ENCODE measurements at places on chromosomes 4 and X.

DNA sequence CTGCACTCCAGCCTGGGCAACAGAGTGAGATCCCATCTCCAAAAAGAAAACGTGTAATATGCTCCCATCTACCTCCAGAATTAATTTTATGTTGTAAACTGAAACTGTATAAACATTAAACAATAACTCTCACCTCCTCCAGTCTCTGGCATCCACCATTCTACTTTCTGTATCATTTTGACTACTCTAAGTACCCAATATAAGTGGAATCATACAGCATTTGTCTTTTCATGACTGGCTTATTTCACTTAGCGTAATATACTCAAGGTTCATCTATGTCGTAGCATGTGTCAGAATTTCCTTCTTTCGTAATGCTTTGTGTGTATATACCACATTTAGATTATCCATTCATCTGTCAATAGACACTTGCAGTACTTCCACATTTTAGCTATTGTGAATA is 20.6 kb downstream of the F8 start:
- no peak for DNase-seq

GRCh38 chr4:89837993-89838390 is 1.0 kb upstream of the SNCA start:
- DNase-seq, result no peak

- no peak for DNase-seq
Measured at GRCh38 chrX:68490644-68491043, 8.2 kb upstream of the YIPF6 start.

GRCh38 chr4:108941904-108942430 is 179.1 kb upstream of the ETNPPL start:
- no peak for DNase-seq

DNA sequence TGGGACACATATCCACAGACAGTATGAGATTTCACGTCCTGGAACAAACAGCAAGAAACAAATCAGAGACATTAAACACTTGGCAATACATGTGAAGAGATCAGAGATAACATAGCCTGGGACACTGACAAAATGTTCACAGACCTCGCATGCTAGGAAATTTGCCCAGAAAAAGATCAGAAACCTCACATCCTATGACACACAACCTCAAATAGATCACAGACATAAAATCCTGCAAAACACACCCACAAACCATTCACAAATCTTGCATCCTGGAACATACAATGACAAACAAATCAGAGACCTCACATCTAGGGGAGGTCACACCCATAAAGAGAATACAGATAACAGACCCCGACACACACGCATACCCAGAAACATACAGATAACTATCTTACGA is 18.0 kb downstream of the SUV39H1 start:
- no peak for DNase-seq

DNA sequence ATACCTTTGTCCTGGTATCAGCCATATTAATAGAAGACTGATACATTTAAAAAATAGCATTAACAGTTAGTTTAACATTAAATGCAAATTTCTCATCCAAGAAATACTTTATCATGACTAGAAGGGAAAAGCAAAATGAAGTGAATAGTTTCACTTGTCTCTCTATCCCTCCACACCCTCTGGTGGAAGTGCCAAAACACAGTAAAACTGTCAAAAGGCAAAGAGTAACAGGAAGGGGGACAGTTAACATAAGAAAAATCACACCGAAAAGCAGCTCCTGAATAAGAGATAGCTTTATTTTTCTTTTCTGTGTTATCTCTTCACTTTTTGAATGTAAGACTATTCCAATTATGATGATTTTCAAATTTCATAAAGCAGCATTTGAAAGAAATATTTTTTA is 187.2 kb downstream of the FBXW7 start:
- DNase-seq, result no peak

- no peak for DNase-seq
Measured at GRCh38 chrX:79413963-79414362, 46.8 kb upstream of the ITM2A start.

DNA sequence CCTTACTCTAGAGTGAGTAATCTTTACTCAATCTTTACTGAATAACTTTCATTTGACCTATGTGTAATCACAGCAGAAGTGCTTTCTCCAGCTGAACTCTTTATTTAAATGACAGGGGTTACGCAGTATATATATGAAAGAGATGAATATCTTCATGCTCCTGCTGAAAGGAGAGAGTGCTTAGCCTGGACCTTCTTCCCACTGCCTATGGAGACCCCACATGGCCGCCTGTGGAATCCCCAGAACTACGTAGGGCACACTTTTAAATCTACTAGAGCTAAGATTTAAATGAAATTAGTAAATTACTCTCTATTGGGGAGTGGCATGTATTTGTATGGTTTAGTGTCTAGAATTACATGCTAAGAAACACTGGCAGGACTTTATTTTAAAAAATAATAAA is 391.2 kb downstream of the ANKRD50 start:
- DNase-seq, result no peak

- DNase-seq, result no peak
Measured at GRCh38 chr4:25283948-25284347, 28.6 kb upstream of the ZCCHC4 start.

DNA sequence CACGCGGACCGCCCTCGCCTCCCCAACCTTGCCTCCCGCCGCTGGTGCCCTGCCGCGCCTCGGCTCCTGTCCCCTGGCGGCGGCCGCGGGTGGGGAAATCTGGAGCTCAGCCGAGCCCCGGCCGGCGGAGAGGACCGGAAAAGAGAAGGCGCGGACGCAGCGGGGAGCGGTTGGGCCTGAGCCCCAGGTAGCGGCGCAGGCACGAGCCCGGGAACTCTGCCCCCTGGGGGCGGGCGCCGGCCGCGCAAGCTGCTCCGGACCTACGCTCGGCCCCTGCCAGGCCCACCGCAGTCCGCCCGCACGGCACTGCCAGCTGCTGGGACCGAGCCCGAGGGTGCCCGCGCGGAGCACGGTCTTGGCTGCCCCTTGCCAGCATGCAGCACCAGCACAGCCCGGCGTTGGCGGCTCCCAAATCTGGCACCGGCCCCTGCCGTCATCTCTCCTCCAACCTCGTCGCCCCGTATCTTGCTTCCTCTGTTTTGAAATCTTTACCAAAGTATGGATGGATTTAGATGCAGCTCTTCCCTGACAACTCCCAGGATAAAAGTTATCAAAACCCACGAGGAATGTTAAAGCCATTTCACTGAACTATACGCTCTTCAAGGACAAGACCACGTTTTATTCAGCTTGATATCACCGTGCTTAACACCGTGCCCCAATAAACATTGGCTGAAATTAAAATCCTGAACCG is at the start of gene PRSS12:
Gene PRSS12, minus strand, starts transcription at position 161 of the 691 bp plus-strand sequence. CDS start 283 bp downstream, outside the sequence.
- DNase-seq, result peak; percentile 22

DNA sequence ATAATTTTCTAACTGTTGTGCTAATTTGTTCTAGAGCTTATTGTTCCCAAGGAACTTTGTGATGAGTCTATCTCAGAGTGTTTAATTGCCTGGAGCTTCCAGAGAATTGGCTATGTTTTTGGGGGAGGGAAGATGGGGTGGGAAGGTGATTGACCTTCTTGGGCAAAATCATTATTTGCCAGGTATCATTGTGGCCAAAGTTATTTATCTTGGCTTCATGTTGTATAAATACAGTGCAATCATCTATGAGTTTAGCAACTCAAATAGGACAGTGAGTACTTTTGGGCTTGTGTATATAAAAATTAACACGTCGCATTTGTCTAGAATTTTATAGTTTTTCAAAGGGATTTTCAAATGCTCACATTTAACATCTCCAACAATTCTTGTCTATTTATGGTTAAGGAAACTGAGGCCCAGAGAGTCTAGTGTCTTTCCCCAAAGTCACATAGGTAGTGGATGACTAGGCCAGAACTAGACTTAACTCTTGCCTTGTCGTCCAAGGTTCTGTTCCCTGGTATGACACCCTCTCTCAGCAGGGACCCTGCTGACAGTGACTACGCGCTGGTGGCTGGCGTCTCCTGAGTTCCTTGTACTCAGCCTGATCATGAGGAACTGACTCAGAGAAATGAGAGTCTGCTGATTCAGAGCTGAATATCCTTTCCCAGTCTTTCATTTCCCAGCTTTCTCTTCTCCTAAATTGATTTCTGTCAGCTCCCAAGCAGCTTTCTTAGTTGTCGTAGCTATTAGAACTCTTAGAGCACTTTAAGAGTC is 27.7 kb downstream of the FNIP2 start:
- no peak for DNase-seq

GRCh38 chr4:12126474-12126873 is 697.8 kb upstream of the HS3ST1 start:
- DNase-seq, result no peak

DNA sequence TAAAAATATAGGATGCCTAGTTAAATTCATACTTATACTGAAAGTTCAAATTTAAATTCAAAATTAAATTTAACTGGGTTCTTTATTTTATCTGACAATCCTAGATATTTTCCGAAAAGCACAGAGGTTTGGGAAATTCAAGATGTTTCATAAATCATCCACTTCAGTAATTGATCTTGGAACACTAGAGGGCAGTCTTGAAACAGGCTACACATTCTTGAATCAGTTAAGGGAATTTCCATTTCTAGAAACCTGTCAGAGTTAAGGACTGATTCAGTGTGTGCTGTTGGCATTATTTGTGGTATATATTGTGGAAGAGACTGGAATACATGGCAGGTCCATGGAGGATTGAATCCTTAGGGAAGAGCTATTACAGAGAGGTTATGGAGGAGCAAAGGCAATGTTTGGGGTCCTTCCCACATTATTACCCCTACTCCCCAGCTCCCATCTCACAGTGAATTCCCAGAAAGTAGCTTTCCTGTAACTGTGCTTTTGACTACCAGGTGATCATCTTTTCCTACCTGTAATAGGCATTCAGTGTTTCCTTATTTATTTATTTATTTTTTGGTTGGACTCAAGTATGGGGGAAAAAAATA is 92.9 kb downstream of the EGF start:
- no peak for DNase-seq

GRCh38 chrX:17824980-17825379 is 36.1 kb downstream of the RAI2 start:
- no peak for DNase-seq

All from uterus (tissue), 4 donors.